NCI-H1105 (cell line): ENCODE measurements at places on chromosomes 3 and 15.

DNA sequence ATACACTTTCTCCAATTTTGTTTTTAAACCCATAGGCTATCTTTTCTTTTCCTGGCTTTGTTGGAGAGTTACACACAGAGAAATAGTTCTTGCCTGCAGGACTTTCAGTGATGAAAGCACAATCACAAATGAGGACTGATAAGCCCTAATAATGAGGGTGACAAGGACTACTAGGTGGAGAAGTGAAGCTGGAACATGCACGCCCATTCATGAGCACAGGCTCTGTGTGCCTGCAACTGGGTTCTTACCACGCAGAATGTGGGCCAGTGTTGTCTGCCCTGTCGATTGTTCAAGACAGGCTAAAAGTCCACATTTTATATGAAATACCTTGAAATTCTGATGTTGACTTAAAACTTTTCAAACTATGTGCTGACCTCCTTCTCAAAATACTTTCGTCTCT is 162.3 kb upstream of the STRIT1 start:
- no peak for DNase-seq

DNA sequence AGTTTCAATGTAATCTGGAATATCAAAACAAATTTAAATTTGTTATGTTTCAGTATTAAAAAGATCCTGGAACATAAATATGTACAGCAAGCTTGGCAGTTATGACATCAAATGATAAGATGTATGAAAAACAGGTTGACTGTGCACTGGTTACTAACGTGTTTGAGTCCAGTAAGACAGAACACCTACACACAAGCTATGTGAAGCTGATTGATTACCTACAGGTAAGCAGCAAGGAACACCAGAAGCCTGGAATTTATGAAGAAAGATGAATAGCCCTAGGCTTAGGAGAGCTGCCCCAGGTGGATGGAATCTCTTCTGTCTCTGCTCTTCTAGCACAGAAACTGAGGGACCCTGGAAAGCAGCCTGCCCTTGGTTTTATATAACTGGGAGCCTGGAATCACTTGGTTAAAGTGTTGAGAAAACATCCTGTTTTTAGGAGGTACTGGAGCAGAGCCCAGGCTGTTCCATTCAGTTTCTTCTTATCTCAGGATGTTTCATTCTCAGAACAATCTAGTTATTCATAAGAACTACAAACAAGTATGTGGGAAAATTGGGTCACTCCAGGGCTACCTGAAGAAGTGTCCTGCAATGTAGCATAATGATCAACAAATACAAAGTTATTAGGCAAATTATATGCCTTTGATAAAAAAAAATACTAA is 36.3 kb downstream of the SLITRK3 start:
- no peak for DNase-seq

- no peak for DNase-seq
Measured at GRCh38 chr15:55494931-55495330, 13.1 kb downstream of the DNAAF4 start.

- DNase-seq: no peak
Measured at GRCh38 chr3:64595253-64595694, 92.5 kb downstream of the ADAMTS9 start.

- no peak for DNase-seq
Measured at GRCh38 chr15:53129121-53129904, 339.2 kb upstream of the ONECUT1 start.
